ENCODE measurements at places on chromosomes 12 and 14. TPM values are rescaled to one million over a fixed set of nuclear protein-coding genes. Genes with fewer than 3 reads are reported as not detected.

DNA sequence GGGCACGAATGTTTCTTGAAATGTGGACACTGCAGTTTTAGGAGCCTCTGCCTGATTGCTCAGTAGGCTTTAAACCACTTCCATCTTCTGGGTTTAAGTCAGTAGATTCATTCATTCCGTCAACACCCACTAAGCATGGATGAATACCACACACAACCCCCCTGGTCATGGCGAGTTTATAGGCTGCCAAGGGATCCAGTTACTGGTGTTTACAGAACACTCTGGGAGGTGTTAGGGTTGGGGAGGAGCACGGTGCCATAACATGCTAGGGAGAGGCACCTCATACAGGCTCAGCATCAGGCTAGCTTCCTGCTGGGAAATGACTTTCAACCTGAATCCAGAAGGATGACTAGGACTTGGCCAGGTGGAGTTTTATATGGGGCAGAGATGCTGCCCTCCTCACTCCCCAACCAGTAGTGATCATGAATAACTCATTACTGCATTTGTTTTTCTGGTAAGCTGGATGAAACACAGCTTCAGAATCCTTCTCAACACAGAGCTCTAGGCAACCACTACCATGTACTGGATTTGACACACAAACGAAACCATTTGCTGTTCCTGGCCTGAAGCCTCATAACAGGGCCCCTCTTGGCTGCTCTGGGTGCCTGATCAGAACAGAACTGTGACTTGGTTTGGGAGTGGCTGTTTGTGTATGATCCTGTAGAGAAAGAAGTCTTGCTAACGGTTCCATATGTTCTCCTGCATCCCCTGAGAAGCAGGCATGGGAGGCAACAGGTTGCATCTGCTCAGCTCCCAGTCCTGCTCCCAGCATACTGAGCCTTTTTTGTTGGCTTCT, 47.9 kb downstream of the FBXW8 start:
- H3K27ac ChIP-seq, result no peak overlapping the region
- H3K27me3 ChIP-seq, result no peaks in the 10 kb centered on the region
- no peaks in the 10 kb centered on the region for H3K36me3 ChIP-seq
- DNase-seq, result no peak

The CLEC9A gene
- not detected for total RNA-seq

DNA sequence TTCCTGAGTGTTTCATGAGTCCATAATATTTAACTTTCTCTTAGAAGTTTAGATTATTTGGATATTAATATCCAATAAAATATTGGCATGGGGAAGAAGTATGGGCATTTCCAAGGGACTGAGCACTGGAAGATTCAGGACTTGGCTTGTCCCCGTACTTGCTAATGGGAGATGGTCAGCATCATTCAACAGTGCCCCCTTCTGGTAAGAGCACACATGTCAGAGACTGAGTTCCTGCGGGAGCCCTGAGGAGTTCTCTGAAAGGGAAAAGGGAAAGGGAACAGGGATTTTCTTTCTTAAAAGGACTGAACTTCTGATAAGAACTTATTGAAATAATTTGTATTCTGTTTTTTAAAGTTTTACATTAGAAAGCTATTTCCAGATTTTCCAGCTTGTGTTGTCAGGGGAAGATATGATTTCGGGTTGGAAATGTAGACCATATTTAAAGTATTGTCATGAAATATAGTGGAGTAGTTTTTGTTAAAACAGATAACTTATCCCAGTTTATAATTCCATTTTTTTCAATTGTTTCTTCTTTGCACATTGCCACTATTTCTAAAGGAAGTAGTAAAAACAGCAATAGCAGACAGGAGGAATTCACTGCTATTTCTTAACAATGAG, 59.8 kb upstream of the C12orf71 start:
- H3K36me3 ChIP-seq, result no peaks in the 10 kb centered on the region
- no peaks in the 10 kb centered on the region for H3K27me3 ChIP-seq
- no peak overlapping the region for H3K27ac ChIP-seq

The MMP19 gene
- total RNA-seq, result 0.24 TPM

The AKAP3 gene
- total RNA-seq, result 6.9 TPM

DNA sequence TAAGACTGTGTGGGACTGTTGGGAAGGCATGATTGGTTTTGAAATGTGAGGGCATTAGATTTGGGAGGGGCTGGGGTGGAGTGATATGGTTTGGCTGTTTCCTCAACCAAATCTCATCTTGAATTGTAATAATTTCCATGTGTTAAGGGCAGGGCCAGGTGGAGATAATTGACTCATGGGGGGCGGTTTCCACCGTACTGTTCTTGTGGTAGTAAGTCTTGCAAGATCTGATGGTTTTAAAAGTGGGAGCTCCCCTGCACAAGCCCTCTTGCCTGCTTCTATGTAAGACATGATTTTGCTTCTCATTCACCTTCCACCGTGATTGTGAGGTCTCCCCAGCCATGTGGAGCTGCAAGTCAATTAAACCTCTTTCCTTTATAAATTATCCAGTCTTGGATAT, 76.6 kb upstream of the PPFIA2 start:
- no peak for DNase-seq
- H3K27me3 ChIP-seq, result no peaks in the 10 kb centered on the region
- H3K27ac ChIP-seq, result no peak overlapping the region
- H3K4me1 ChIP-seq, result no peaks in the 10 kb centered on the region

GRCh38 chr12:31524791-31525495, 66.0 kb downstream of the DENND5B start:
- no peaks in the 10 kb centered on the region for H3K27me3 ChIP-seq
- H3K4me1 ChIP-seq, result no peaks in the 10 kb centered on the region
- no peak overlapping the region for H3K4me3 ChIP-seq
- no peak for DNase-seq

- H3K36me3 ChIP-seq, result no peaks in the 10 kb centered on the region
- DNase-seq, result no peak
- H3K27ac ChIP-seq, result peak overlapping the region; percentile 4
- H3K4me3 ChIP-seq, result no peak overlapping the region
Observed at GRCh38 chr12:46227616-46228015, 41.2 kb downstream of the SLC38A1 start.

GRCh38 chr12:66862356-66862985, 183.6 kb upstream of the GRIP1 start:
- no peak overlapping the region for H3K27ac ChIP-seq
- no peaks in the 10 kb centered on the region for H3K36me3 ChIP-seq
- no peak overlapping the region for H3K4me3 ChIP-seq
- H3K4me1 ChIP-seq, result no peaks in the 10 kb centered on the region
- H3K27me3 ChIP-seq, result no peaks in the 10 kb centered on the region

The APOF gene
- total RNA-seq, result not detected

GRCh38 chr14:59055439-59056045, 132.9 kb upstream of the DAAM1 start:
- no peaks in the 10 kb centered on the region for H3K36me3 ChIP-seq
- peak; percentile 34 for DNase-seq
- no peak overlapping the region for H3K4me3 ChIP-seq

DNA sequence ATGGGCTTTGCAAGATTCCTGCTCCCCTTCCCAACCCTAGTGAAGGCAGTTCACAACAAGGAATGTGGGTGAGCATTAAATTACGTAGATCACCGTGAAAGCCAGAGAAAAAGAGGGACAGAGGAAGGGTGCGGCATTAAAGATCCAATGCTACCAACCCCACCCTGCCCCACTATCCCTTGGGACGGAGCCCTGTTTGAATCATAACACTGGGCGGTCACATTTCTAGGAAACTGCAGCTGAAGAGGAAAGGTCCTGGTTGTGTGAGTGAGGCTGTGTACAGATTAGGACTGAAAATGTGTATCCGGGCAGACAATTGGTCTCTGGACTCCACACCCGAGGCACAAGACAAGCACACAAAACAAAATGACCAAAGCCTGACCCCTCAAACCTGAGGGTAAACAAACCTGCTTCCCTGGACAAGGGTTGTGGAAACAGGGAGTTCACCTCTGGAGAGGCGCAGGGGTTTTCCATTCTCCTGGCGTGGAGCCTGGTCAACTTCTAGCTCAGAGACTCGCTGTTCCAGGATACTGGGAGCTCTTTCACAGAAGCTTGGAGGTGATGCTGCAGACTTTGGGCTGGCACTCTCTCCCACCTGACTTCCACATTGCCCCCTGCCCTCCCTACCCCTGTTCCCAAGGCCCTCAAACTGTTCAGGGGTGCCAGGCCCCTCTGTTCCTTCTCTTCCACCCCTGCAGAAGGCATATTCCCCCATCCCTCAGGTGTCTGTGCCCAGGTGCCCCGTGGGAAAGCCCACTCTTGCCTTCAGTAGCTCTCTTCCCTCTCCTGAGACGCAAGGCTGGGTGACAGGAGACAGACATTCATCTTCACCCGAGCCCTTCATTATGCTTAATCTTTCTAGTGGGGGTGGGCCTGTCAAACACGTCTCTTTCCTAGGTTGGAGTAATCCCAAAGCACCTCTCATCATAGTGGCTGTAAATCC, 16.5 kb downstream of the NINJ2 start:
- no peak for DNase-seq
- no peak overlapping the region for H3K27ac ChIP-seq
- no peaks in the 10 kb centered on the region for H3K36me3 ChIP-seq
- H3K4me3 ChIP-seq, result no peak overlapping the region
- peaks cover 16% of the 10 kb centered on the region for H3K4me1 ChIP-seq
- H3K27me3 ChIP-seq, result no peaks in the 10 kb centered on the region

DNA sequence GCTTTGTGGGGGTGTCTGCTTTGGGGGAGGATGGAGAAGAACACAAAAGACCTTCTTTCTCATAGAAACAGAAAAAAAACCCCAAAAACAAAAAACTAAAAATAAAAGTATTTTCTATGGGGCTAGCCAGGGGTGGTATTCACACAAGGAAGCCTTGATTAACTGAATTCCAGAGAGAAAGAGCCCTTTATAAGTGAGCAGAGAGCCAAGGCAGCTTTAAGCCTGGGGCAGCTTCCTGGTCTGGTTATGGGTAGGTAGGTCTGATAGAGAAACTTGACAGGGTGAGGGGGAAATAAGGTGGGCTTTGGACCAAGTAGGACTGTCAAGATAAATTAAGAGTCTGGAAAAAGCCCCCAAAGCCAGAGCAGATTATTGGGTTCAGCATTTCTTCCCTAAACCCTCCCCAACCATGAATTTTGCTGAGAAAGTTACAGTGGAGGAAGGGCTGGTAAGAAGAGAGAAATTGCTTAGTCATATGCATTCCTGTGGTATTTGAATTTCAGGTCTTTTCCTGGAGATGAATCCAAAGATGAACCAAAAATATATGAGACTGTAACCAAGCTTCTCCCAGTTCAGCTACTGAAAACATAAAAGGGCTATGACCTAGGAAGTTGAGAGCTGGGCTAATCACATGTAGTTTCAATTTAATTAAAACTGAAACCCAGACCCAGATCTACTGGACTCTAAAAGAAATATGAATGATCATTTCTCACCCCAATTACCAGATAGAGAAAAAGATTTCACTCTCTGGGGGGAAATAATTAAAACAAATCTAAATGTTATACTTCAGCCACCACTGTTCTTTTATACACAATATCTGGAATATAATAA, 144.8 kb downstream of the TBC1D30 start:
- H3K4me3 ChIP-seq, result no peak overlapping the region
- no peak overlapping the region for H3K27ac ChIP-seq
- DNase-seq, result no peak
- H3K27me3 ChIP-seq, result no peaks in the 10 kb centered on the region
- no peaks in the 10 kb centered on the region for H3K36me3 ChIP-seq

DNA sequence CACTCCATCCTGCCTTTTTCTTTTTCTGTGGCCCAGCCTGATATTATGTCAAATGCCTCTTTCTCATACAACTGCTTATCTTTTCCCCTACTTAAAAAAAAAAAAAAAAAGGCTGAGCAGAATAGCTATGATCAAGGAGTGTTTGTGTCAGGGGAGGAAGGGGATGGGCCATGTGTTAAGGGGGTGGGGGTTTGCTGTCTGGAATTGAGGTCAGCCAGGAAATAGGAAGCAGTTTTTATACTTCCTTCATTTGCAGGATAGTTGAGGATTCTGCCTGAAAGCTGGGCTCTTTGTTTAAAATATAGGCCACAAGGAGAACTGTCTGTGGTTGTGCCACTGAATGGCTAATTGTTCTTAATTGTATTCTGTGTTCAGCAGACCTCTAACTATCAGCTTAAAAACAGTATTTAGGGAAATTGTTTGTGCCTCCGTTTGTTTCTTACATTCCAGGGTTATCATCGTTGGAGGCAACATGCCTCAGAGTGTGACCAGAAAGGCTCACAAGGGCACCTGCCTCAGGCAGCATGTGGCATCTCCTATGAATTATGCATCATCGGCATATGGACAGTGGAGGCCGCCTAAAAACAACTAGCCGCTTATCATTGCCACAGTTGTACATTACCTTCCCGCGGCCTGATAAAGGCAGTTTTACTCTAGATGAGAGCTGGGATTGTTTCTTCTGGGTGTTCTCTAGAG, 96.0 kb downstream of the SRGAP1 start:
- DNase-seq, result no peak
- H3K4me3 ChIP-seq, result no peak overlapping the region
- no peak overlapping the region for H3K27ac ChIP-seq
- H3K4me1 ChIP-seq, result no peaks in the 10 kb centered on the region
- H3K36me3 ChIP-seq, result no peaks in the 10 kb centered on the region

GRCh38 chr12:123873793-123874192, 98.8 kb downstream of the CCDC92 start:
- H3K27me3 ChIP-seq, result no peaks in the 10 kb centered on the region
- no peaks in the 10 kb centered on the region for H3K4me1 ChIP-seq
- DNase-seq, result no peak
- H3K27ac ChIP-seq, result no peak overlapping the region

The KRT73 gene
- total RNA-seq, result 1.3 TPM

The DLK1 gene
- not detected for total RNA-seq

The PPFIA2 gene
- total RNA-seq, result not detected

DNA sequence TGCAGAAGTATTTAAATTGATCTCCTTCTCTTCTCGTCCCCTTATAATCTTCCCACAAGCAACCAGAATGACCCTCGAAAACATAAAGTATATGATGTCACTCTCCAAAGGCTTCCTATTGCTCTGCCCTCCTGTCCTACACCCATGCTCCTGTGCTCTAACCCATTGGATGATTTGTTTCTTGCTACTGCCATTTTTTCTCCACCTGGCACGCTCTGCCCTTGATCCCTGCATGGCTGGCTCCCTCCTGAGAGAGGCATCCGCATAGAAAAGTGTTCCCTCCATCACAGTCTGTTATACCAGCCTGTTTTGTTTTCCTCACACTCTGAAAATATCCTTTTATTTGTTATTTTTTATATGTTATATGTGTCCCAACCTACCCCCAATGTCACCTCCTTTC, 19.8 kb downstream of the MYRFL start:
- H3K36me3 ChIP-seq, result no peaks in the 10 kb centered on the region
- no peak overlapping the region for H3K27ac ChIP-seq
- no peak for DNase-seq
- no peaks in the 10 kb centered on the region for H3K4me1 ChIP-seq

DNA sequence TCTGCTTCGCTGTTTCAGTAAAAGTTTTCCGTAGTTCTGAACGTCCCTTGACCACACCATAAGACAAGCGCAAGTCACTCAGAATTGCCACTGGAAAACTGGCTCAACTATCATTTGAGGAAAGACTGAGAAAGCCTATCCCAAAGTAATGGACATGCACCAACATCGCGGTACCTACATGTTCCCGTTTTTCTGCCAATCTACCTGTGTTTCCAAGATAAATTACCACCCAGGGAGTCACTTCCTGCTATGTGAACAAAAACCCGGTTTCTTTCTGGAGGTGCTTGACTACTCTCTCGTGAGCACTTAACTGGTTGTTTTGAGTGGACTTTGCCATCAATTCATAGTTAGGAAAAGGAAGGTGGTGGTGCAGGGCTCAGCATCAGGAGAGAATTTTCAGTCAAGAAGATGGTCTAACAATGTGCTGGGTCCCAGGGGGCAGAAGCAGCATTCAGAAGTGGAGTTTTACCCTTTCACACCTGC, 1.4 kb downstream of the EGLN3 start:
- no peak overlapping the region for H3K4me3 ChIP-seq
- peaks cover 4% of the 10 kb centered on the region for H3K27me3 ChIP-seq
- no peaks in the 10 kb centered on the region for H3K36me3 ChIP-seq
- no peak for DNase-seq

GRCh38 chr14:71668186-71668912, 263.9 kb upstream of the RGS6 start:
- H3K4me1 ChIP-seq, result no peaks in the 10 kb centered on the region
- H3K36me3 ChIP-seq, result peaks cover 4% of the 10 kb centered on the region
- no peak for DNase-seq
- no peaks in the 10 kb centered on the region for H3K27me3 ChIP-seq

The TDG gene
- total RNA-seq, result 38.6 TPM
